ENCODE measurements at places on chromosomes 3 and 15.

- no peak for DNase-seq
Observed at GRCh38 chr15:56346414-56346813, 18.8 kb upstream of the TEX9 start.

- no peak for DNase-seq
Observed at GRCh38 chr15:67322481-67322880, 67.9 kb downstream of the IQCH start.

DNA sequence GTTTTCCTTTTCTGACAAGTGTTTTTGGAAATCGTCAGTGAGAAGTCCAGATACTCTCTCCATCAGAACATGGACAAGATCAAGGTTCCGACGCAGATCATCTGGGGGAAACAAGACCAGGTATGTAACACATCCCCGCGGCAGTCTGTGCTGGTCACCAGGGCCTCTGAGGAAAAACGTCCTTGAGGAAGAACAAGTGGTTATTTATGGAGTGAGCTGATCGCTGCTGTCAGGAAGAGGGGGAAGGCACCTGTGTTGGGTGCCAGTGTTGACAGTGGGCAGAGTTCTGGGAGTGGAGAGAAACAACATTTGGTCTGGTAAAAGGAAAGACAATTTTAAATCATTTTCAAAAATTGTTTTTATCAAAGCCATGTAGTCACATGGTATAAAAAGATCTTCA lies 20.7 kb upstream of the RPP14 start:
- DNase-seq = no peak

DNA sequence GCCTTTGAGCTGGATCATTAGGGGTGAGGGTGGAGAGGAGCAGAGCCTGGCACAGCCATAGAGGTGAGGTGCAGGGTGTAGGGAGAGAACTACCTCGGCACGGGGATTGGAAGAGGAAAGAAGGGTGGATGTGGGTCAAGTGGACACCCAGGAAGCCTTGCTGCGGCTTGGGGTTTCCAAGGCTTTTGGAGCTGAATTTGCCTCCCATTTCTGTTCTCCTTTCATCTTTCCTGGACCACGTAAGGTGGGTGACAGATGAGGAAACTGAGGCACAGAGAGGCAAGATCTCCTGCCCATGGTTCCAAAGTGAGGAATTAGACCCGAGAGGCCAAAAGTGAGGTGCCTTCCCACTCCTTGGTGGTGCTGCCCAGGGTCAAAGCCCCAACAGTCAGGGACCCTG lies 35.4 kb upstream of the SFMBT1 start:
- no peak for DNase-seq

- no peak for DNase-seq
Observed at GRCh38 chr3:101011136-101011535, 17.9 kb upstream of the ABI3BP start.
